ENCODE measurements at places on chromosomes 13 and 19.

- DNase-seq: no peak
Measured at GRCh38 chr13:42600943-42601342, 27.0 kb downstream of the TNFSF11 start.

DNA sequence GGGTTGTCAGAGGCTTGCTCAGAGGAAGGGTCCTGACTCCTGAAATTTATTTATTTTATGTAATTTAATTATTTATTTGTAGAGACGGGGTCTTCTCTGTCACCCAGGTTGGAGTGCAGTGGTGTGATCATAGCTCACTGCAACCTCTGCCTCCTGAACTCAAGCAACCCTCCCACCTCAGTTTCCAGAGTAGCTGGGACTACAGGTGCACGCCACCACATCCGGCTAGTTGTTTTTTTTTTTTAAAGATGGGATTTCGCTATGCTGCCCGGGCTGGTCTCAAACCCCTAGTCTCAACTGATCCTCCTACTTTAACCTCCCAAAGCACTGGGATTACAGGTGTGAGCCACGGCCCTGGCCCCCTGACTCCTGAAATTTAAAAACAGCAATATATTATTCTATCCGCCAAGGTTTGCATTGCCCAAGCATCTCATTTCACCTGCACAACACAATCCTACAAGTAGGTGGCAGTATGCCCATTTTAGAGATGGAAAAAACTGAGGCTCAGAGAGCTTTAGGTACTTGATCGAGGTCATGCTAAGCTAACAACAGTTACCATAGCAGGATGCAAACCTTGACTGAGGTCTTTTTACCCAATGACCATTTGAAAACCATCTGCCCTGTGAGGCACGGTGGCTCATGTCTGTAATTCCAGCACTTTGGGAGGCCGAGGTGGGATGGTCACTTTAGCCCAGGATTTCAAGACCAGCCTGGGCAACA, 18.1 kb downstream of the ARHGEF18 start:
- DNase-seq: peak; percentile 48

- no peak for DNase-seq
Measured at GRCh38 chr19:15109768-15110417, 2.7 kb downstream of the SYDE1 start.

- DNase-seq: no peak
Measured at GRCh38 chr19:53555352-53555751, 17.4 kb downstream of the ZNF331 start.

- DNase-seq: no peak
Measured at GRCh38 chr13:39938596-39938995, 283.1 kb downstream of the COG6 start.

GRCh38 chr13:50309318-50309717, 294.1 kb downstream of the KCNRG start:
- DNase-seq: no peak

GRCh38 chr13:40758811-40759210, 12.2 kb downstream of the MRPS31 start:
- DNase-seq: no peak

DNA sequence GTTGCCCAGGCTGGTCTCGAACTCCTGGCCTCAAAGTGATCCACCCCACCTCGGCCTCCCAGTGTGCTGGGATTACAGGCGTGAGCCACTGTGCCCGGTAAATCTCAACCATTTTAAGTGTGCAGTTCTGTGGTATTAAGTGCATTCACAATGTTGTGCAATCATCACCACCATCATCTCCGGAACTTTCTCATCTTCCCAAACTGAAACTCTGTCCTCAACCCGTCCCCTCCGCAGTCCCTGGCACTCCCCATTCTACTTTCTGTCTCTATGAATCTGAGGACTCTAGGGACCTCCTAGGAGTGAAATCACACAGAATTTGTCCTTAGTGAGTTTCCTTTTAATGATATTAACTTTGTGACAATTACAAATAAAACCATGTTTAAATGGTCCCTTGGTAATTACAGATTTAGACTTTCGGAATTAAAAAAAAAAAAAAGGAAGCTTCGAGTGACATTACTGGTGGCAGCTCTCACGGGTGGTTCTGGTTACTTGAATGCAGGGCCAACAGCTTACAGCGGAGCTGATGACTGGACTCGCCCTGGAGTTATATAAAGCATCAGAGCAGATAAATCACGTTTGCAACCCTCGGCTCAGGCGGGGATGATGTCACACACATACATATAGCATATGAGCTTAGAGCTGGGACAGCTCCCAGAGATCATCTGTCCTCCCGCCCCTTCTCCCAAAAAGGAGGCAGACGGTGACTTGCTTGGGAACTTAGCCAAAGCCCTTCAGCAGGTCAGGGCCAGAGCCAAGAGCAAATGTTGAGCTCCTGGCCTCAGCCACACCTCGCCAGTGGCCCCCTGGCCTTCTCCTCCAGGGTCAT, 89.8 kb downstream of the ZNF557 start:
- DNase-seq: peak; percentile 60

GRCh38 chr19:10760273-10760944, 42.5 kb downstream of the DNM2 start:
- no peak for DNase-seq

GRCh38 chr19:47093841-47094240, 19.7 kb downstream of the ZC3H4 start:
- DNase-seq: no peak

GRCh38 chr19:48648134-48648533, 2.1 kb upstream of the CA11 start:
- DNase-seq: no peak

DNA sequence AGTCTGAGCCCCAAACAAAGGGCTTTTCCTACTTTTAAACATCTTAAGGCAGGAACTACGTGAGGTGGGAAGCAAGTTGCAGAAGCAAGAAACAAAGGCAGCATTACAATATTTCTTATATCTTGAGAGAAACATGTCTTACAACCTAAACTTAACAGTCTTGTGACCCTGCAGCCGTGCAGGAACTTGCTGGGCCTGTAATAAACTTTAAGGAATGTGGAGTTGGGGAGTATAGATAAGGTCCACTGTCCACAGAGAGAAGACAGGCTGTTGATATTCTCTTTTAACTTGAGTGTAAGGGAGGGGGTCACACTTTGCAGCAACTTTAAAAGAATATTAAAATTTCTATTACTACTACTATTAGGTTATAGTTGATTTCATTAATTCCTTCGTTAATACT, 214.6 kb upstream of the HTR2A start:
- no peak for DNase-seq

DNA sequence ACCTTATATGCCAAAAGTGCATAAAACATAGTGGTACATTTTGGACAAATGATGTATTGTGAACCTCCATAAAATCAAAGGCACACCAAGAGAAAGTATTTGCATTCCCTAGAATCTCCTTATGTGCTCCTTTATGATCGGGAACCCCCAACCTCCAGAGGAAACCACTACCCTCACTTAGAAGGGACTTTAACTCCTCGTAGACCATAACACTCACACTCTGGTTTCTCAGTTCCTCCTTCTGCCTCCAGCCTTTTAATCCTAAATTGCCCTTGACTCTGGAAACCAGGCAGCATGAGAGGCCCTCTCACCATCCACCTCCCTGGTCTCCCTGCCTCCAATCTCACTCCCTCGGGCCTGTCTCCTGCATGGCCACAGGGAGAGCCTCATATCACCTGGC, 9.8 kb upstream of the KCNN4 start:
- DNase-seq: no peak

GRCh38 chr19:35843676-35844481, 8.4 kb downstream of the NPHS1 start:
- no peak for DNase-seq

- DNase-seq: peak; percentile 33
Measured at GRCh38 chr19:41641879-41642485, 15.1 kb upstream of the CEACAM4 start.

- DNase-seq: no peak
Measured at GRCh38 chr13:112246731-112247470, 129.3 kb upstream of the SPACA7 start.

- DNase-seq: no peak
Measured at GRCh38 chr13:113783966-113784644, 25.1 kb downstream of the TMEM255B start.

DNA sequence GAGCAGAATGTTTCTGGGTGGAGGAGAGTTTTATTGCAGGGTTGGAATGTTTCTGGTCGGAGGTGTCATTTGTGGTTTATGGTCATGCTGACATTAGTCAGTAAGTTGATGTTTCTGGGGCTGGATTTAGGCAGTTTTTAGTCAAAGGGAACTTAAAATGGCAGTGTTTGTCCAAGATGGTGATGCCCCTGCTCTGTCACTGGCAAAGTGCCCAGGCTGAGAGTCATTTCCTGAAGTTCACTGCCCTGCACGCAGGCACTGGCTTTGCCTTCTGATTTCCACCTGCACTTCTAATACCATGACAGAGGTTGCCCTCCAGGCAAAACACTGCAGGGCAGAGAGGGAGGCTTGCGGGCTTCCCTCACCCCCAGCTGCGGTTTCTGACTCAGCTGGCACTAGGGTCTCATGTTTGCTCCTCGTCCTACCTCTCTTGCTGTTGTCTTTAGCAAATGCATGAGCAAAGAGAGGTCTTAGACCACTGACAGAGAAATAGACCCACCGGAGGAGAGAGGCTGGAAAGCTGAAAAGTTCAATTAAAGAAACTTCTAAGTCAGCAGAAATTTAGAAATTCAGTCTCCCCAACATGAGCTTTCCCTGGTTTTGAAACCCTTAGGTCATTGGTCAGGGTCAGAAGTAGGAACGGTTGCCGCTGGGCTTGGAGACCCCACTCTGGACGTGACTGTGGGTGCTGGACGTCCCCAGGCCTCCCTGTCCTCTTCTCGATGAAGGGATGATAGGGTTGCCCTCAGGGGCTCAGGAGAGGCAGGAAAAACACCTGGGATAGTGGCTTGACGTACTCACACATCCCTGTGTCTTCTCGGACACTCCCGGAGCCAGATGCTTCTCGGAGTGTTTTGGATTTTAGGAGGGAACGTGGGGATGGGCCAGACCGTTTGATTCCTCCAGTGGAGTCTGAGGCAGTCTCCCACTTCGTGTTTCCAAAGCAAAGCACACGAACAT, 26.3 kb downstream of the TMEM255B start:
- DNase-seq: peak; percentile 87

GRCh38 chr13:54953786-54954185, 1925.2 kb downstream of the OLFM4 start:
- no peak for DNase-seq
